ENCODE measurements at places on chromosomes 5 and 9.

GRCh38 chr9:7591501-7591900, 208.1 kb downstream of the DMAC1 start:
- DNase-seq = no peak

GRCh38 chr5:157930710-157931109, 71.8 kb upstream of the CLINT1 start:
- no peak for DNase-seq

GRCh38 chr9:12903316-12903715, 128.5 kb downstream of the LURAP1L start:
- no peak for DNase-seq

DNA sequence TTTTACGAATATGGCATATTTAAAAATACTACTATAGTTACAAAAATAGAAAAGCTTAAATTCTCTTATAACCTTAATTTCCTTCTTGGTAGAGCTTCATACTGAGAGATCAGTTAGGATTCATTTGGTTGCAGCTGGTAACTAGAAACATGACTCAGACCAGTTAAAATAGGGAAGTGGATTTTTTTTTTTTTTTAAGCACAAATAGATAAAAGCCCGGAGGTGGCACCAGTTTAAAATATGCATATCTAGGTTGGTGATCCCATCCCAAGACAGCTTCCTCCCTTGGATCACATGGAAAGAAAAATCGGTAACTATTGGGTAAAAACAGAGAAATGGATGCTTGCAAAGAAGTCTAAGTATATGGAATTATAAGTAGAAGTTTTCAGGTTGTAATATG, 1634.3 kb downstream of the MAT2B start:
- DNase-seq = no peak

DNA sequence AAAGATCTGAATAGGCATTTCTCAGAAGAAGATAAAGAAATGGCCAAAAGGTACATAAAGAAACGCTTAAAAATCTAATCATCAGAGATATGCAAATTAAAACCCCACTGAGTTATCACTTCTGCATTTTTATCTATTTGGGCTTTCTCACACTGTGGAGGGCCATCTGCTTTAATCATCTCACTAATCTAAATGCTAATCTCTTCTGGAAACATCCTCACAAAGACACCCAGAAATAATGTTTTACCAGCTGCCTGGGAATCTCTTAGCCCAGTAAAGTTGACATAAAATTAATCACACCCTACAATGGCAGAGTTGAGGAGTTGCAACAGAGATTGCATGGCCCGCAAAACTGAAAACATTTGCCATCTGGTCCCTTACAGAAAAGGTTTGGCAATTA, 407.9 kb upstream of the CYLC2 start:
- no peak for DNase-seq

DNA sequence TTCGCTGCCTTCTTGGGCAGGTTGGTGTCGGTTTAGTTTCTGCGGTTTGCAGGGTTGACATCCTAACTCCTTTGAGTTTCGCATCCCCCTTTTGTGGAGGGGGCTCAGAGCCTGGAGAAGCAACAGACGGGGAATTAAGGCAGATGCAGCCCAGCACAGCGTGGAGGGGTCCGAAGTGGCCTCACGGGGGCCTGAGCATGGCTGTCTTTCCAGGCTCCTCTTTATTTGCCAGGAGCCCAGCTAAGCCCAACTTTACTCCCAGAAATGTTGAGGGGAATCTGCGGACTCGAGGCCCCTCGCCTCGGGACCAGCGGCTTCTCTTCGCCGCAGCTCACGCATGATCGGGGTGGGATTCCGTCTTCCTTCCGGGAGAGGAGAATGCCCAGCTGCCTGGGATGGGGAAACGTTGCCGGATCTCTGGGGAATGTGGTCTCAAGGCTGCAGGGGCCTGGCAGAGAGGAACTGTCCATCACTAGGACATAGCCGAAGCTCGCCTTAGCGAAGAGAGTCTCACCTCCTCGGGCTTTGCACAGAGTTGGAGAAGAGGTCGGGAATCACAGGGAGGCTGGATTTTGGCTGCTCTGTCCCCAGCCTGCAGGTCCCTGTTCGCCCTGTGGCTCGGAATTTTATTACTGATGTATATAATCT, 1.3 kb downstream of the RAI14 start:
- DNase-seq = peak; percentile 74

DNA sequence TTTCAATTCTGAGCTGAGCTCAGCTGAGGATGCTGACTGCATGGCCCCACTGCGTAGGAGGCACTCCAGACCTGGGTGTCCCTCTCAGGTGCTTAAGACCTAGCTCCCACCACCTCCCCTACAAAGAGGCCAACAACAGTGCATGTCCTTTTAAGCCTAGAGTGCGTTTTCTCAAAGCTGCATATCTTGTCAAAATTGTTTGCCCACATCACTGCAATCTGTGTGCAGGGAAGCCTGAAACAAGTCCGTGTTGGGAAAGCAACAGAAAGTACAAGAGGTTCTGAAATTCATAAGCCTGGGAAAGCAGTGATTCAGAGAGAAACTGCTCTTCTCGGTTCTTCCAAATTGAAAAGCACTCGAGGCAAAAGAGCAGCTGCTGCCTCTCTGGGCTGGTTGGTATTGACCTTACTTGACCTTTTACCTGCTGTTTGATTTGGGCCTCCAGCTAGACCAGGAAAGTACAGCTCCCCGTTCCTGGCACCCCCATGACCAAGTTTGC, 238.4 kb downstream of the NR2F1-AS1 start:
- no peak for DNase-seq

GRCh38 chr5:43367453-43367852, 44.7 kb downstream of the CCL28 start:
- no peak for DNase-seq

DNA sequence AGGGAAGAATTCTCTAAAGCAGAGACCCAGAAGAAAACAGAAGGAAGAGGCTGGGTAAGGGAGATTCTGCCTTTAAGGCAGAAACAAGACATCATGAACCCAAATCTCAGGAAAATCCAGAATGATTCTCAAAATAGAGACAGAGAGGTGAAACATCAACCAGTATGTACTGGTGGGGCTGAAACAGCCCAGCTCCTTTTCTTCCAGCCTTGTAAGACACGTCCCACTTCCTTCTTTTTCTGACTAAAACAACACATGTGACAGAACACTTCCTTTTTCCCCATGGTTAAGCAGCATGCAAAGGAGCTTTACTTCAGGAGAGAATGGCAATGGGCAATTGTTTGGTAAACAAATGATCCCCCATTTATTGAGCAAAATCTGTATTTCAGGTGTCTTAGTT, 230.8 kb upstream of the NR4A3 start:
- no peak for DNase-seq

DNA sequence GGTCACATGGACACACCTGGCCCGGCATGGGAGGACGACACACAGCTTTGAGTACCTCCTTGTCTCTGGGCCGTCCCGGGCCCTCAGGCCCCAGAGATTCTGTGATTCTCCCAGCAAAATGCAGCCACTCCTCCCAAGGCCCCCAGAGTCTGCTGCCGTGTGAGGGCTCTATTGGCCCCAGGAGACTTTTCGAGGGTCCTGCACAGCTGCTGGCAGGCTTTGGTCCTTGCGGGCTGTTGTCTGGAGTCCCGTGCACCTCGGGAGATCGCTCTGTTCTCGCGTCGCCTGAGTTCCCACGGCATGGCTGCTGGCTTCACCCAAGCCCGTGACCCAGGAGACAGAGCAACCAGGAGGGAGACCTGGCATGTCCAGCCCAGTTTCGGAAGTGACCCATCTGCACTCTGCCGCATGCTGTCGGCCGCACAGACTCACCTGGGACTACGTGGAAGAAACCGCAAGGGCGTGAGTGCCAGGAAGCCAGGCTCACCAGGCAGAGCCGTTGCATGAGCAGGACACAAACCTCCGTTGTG, 46.8 kb upstream of the NKD2 start:
- no peak for DNase-seq

DNA sequence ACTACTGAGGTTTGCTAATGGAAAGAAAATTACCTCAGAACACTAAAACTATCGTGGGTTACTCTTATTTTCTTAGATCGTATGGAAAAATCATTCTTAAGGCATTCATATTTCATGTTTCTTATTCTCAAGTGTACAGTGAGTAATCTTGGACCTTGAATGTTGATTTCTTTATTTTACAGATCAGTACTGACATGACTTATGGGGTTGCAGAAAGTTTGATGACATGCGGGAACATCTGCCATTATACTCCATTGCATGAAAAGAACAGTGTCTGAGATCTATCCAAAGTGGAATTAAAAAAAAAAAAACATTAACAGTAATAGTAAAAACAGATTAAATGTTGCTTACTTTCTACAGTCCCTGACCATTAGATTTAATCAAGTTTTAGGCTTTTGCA, 1290.2 kb upstream of the WWC1 start:
- no peak for DNase-seq

DNA sequence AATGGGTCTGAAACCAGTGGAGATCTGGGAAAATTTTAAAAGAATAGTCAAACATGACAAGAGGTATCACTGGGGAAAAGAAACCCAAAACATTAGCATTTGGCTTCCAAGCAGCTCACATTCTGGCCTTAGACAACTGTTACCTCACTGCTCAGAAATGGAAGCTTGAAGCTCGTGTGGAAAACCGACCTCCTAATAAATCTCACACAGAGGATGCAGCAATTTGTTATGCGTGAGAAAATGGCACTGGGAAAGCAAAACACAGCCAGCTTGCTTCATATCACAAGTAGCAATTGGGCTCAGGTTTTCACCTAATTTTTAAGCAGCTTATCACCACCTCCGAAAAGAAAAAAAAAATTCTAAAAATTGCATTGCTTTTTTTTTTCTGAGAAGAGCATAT, 103.3 kb upstream of the TAS2R1 start:
- DNase-seq = no peak

DNA sequence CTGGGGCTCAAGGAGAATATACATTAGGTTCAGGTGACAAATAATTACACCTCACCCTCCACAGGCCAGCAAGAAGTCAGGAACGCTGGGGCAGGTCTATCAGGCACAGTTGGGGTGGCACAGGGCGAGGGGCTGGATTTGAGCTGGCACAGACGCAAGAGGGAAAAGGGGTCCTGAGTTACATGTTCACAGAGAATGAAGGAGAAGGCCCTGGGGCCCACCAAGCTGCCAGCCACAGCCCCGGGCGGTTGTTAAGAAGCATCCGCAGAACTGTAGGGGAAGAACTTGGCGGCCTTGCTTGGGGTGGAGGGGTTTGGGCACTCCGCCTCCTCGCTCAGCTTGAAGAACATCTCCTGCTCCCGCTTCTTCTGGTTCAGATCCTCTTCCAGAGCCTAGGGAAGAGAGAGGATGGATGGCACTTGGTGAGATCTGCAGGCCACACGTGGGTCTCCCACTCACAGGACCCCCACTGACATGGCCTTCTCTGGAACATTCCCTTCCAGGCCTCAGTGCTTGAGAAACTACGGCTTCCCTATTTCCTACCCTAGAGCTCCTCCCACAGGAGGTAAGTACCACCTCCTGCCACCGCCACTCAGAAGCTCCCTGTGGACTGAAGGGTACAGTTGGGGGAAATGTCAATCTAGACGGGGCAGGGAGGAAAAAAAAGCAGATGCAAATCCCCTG, 38.3 kb upstream of the FBXW11 start:
- no peak for DNase-seq

All from fibroblast of pulmonary artery (primary cell).